ENCODE measurements at places on chromosomes 2 and 18.

DNA sequence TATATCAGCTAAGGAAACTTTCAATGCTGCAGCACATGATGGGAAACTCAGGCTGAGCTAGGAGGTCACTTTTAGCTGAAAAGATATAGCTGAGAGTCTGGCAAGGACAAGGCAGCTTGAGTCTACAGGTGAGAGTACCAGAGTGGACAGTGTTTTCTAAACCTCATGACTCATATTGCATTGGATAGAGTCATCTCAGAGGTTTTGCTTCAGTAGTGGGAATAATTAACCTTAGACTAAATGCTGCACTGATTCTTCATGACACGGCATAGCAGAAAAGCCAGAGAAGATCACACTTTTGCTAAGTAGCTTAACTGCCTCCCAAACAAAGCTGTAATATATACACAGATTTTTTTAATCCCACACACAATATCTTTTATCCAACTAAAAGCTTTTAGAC is 865.0 kb upstream of the CDH2 start:
- DNase-seq: no peak

GRCh38 chr2:209636076-209636475 is 135.6 kb upstream of the UNC80 start:
- DNase-seq: no peak

- no peak for DNase-seq
Measured at GRCh38 chr18:13877157-13877556, 38.2 kb downstream of the MC2R start.

GRCh38 chr2:206585335-206585734 is 57.0 kb upstream of the FAM237A start:
- DNase-seq: no peak

GRCh38 chr2:221458578-221458977 is 113.5 kb downstream of the EPHA4 start:
- no peak for DNase-seq

DNA sequence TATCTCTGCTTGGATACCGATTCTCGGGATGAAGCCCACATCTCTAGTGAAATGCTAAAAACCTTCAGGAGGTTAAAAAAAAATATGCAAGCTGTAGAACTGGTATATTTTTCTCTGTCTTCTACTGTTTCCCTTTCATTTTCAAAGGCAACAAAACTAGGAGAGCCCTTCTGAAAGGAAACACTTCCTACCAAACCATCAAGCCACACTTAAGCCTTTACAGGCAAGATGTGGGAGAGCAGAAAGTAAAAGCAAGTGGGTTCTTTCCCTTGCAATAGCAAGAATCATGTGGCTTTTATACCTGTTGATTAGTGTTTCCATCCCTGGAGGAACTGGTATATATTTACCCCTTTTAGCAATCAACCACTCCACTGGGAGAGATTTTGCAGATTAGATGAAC is 147.9 kb upstream of the ACAA2 start:
- no peak for DNase-seq

DNA sequence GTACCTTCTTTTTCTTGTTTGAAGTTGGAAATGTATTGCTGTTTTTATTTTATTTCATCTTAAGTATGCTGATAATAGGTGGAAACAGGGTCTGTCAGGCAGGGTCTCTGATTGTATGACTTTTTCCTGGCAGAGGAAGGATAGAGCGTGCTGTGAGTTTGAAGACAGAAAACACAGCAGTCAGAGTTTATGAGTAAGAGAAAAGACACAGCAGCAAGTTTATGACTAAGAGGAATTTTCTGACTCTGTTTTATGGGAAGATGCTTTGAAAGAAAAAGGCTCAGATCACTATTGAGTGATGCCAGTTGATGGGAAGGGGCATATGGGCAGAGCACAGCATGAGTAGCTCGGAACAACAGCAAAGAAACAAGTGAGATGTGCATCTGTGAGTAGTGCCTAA is 379.1 kb downstream of the MEIS1 start:
- DNase-seq: no peak

DNA sequence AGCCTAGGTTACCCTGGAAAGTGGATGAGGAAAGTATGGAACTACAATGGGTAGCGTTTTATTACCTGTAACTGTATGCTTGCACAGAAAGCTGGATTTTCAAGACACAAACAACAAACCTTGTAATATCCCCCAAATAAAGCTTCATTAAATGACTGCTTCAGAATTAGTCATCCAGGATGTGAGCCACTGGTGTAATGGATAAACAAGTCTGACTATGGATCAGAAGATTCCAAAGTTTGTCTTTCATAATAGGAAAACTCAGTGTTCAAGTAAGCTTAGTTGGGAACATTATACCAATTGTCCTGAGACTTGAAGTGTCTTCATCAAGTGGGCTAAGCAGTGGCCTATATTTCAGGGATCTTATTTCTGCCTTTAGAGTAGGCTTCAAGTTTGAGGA is 518.8 kb downstream of the LRP1B start:
- no peak for DNase-seq

DNA sequence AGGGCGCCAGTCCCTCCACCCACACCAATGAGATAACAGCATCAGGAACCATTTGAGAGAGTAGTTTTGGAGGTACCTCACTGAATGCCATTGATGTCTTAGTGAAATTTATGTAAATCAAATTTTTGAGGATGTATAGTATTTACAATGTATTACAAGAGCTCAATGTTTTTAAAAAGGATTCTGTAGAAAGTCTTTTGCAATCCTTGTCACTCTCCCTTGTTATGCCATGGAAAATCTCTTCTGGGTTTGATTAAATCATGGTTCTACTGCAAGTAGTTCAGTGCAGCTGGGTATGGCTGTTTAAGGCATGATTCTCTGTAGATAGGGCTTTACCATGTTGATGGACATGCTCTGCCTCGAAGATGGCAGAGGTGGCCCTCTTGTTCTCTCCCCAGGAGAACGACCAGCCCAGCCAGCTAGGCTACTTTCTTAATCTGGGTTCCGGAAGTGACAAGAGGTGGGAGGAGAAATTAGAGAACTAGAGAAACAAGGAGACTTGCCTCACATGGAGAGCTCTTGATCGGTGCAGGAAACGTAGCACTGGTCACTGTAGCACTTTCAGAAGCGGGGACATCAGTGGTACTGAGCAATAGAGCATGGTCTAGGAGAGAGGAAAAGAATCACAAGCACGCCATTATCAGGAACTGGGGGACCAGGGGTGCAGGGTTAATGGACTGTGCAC is 202.7 kb downstream of the CLIP4 start:
- DNase-seq: no peak

DNA sequence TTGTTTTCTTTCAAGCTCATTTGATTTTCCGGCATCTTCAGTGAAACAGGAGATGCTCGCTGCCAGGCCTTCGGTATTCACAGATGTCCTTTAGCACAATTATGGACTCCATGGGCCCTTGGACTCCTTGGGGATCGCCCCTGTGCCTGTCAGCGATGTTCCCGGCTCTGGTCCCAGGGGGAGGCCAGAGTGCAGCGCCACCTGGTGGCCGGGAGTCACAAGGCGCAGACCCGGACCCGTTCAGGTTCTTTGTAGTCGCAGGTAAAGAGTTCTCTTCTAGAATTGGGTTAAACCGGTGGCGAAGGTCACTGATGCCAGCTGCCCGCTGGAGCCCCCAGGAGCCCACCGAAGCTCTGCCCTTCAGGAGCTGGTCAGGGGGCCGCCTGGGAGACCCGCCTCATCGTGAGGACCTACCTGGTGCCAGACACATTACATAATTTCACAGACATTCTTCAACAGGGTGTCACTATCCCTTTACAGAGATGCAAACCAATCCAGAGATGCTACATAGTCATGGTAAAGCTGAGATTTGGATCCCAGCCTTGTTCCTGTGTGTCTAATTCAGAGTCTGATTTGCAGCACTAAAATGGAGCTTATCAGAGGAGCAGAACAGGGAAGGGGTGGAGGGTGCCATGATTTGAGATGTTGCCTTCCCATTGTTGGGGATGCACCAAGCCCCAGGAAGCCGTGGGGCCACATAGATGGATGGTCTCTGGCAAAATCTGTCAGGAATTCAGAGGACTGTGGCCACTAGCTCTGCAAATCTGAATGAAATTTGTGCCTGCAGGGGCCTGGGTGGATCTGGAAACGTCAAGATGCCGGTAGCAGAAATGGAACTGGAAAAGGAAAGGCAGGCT is 6.0 kb upstream of the INPP5D start:
- DNase-seq: peak; percentile 48

DNA sequence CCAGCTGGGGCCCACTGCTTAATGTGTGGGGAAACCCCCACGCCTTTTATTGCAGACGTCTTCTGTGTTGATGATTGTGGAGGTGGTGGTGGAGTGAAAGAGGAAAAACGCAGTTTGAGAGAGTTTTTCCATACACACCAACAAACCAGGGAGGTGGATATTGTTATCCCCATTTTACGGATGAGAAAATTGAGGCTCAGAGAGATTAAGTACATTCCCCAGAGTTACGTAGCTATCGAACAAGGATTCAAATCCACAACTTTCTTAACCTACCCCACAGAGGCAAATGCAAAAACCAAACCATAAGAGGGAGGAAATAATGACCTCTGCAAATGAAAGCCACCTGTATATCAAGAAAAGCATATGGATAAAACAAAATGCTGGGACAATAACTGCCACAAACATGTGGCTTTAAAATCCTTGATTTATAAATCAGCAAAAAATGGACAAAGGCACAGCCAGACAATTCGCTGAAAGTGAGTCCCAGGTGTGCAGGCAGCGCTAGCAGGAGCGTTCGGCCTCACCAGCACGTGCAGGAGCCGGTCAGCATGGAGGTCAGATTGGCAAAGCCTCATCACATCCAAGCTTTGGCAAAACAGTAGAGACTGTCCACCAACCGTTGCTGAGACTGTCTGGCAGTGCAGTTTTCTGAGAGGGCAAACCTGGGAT is 12.6 kb upstream of the RAB17 start:
- no peak for DNase-seq

DNA sequence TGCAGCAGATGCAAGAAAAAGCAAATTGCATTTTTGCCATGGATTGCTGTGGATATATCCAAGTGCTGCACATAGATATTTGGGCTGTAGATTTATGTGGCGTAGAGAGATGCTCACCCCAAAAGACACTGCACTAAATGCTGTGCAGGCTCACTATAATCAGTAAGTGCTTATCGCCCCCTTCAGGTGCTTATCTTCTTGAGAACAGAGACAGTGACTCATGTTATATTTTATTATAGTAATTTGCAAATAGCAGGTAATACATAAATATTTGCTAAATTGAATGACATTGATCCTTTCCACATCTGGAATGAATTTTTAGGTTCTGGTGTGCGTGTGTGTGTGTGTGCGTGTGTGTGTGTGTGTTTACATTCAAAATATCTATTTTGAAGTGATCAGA is 36.8 kb upstream of the PLEKHM3 start:
- DNase-seq: no peak

GRCh38 chr18:69208545-69208944 is 192.1 kb upstream of the DOK6 start:
- no peak for DNase-seq

GRCh38 chr18:67665266-67665665 is 148.7 kb upstream of the DSEL start:
- DNase-seq: no peak

DNA sequence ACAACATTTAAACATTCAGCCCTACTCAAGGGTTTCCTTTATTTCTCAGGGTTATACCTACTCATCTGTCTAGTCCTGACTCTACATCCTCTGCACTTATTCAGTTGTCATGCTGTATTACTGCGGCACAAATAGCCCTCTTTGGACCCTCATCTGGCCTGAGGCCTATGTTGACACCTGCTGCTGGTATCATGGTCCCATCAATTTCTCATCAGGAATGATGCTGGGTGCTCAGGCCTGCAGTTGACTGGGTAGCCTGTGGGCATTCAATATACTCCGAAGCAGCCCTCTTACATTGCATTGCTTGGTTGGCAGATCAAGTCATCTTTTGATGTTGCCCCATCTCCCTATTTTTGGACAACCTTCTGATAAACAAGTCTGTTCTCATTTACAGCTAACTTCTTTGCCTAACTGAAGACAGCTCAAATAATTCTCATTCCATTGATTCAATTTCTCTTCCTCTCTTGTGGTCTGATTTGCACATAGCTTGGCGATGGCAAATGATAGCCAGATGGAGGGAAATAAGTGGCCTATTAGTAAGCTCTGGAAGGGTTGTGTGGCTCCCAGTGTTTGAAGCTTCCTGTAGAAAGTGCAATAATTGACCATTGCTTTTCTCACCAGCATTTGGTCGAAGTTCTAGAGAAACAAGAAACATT is 19.1 kb upstream of the MC4R start:
- no peak for DNase-seq

DNA sequence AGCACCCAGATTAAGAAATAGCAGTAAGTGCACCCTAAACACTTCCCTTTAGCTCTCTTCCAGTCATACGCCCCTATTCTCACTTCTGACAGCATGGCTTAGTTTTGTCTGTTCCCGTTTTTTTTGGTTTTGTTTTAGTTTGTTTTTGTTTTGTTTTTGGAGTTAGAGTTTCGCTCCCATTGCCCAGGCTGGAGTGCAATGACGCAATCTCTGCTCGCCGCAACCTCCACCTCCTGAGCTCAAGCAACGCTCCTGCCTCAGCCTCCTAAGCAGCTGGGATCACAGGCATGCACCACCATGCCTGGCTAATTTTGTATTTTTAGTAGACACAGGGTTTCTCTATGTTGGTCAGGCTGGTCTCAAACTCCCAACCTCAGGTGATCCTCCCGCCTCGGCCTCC is 2067.7 kb downstream of the SUCLG1 start:
- no peak for DNase-seq

DNA sequence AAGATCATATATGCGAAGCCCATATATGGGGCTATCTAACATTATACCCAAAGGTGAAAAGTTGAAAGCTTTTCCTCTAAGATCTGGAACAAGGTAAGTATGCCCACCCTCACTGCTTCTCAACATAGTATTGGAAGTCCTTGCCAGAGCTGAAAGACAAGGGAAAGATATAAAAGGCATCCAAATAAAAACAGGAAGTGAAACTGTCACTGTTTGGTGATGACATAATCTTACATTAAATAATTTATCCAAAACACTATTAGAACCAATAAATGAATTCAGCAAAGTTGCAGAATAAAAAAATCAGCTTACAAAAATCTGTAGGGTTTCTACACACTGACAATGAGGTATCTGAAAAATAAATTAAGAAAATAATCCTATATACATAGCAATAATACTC is 205.8 kb downstream of the INSIG2 start:
- no peak for DNase-seq

DNA sequence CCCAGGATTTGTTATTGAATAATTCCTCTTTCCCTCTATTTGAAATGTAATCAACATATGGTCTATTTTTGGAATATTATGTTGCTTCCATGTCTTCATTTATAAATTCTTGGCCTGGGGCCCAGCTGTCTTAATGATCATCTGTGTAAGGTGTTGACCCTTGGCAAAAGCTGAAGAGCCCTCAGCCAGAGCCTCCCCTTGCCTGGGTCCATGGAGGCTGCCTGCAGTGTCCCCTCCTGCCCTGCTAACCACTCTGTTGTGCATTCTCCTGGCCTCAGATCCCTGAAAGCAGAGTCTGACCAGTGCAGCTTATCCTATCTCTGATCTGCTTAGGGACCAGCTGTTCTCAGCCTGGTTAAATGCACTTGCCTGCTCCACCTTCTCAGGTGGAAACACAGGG is 226.1 kb upstream of the APCDD1 start:
- no peak for DNase-seq

- no peak for DNase-seq
Measured at GRCh38 chr2:22397847-22398246, 987.1 kb upstream of the KLHL29 start.

- DNase-seq: no peak
Measured at GRCh38 chr2:15195813-15196212, 365.3 kb downstream of the NBAS start.
